Adipocyte (in vitro differentiated cells): ENCODE measurements at places on chromosomes 7 and 10.

- DNase-seq = no peak
Observed at GRCh38 chr7:51611937-51612336, 295.3 kb upstream of the COBL start.

DNA sequence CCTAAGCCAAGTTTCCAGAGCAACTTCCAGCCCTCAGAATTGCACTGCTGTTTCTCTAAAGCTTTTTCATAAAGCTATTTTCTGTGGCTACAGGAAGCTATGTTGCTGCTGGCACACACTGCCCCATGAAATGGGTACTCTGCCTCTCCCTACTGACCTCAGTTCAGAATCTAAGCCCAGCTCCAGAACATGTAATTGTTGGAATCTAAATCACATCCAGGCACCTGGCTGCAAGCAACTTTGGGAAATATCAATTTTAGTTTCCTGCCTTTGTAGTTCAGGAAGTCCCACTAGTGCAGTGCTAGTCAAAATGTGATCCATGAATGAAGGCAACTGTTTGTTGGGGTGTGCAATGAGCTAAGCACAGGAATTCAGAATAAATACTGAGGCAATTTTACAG lies 226.2 kb downstream of the THSD7A start:
- DNase-seq = no peak

DNA sequence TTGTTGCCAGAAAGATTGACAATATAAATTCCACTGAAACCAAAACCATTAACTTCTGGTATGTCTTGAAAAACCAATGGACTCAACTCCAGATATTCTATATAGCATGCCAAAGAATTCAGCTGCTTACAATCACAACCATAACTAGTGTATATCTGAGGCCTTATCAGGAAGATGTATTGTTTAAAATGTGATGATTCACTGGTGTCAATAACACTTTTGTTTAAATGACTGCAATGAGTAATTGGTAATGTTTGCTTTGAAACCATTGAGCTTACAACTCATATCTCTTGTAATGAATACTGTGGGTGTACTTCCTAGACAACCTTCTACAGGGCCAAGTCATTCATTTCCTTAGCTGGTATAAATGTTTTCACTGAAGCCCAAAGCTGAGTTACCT lies 727.9 kb upstream of the KCND2 start:
- peak; percentile 0 for DNase-seq

DNA sequence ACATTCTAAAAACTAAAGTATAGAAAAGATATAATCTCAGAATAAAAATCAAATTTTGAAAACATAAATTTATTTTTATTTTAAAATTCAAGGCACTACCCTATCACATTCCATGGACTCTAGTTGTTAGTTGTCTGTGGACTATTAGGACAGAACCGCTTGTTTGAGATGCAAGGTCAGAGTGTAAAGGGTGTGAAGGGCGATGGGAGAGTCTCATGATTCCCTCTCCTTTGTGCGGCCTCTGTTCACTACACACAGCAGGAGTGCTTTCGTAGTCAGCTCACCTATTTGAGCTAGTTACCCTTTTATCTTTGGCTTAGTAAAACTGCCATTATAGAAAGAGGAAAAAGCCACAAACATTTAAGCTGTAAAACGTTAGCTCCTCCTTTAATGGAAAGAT lies 189.8 kb upstream of the TEX47 start:
- no peak for DNase-seq

- DNase-seq = no peak
Observed at GRCh38 chr10:89163265-89163995, 43.7 kb downstream of the CH25H start.

DNA sequence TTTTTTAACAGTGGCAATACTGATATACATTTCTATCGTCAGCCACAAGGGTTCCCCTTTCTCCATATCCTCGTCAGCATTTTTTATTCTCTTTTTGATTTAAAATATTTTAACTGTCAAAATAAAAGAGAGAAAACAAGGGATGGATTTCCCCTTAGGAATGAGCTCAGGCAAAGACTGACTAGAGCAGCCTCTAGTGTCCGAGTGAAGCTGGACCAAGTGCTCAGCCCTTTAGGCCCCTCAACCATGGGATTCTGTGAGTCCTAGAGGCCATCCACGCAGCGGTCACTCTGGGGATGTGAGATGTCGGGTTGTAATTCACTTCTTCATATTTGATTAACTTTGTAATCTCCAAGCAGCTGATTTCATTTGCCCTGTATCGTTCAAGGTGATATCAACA lies 137.4 kb upstream of the RNF32 start:
- DNase-seq = no peak

DNA sequence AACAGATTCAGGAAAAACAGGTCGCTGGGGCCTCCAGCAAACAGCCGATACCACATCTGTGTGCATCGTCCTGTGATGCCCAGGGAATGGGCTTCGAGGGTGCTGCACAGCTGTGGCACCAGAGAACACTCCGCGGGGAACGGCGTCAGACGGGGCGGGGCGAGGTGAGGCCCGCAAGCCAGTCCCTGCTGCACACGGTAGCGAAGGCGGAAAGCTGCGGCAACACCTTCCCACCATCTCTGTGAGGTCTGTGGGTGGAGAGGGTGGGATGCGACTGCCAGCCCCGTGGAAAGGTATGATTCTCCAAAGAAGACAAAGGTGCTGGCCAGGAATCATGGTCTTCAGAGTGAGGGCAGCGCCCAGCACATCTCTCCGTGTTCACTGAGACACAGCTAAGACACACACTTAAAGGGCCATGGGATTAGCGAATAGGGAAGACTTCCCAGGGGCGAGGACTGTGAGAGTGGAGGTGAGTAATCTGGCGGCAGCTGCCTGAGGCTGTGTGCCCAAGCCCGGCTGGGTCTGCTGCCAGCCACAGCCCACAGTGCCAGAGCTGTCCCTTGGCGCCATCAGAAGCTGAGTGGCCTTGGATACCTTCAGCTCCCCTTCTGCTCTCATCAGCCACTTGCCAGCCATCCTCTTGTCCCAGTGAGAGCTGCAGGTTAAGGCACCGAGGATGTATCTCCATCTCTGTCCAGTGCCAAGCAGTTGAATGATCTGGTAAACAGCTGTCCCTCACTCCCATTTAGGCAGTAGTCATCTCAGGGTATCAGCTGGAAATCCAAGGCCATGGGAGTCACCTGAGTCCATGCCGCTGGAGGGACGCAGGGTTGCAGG lies 17.6 kb downstream of the PRKAG2 start:
- DNase-seq = no peak

DNA sequence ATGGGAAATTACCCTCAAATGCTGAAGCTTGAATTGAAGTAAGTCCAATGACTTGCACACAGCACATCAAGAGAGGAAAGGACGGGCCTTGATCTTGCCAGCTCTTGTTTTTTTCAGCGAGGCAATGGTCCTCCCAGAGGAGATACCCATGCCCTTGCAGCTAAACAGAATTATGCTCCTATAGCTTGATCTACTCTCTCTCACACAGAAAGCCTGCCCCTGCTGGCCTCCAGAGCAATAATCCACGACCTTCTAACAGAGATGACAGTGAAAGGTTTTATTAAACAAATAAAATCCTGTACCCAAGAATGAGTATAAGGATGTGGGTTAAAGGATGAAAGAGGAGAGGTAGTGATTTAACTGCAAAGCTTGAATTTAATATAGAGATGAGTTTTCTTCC lies 268.0 kb downstream of the ADRA2A start:
- DNase-seq = no peak

DNA sequence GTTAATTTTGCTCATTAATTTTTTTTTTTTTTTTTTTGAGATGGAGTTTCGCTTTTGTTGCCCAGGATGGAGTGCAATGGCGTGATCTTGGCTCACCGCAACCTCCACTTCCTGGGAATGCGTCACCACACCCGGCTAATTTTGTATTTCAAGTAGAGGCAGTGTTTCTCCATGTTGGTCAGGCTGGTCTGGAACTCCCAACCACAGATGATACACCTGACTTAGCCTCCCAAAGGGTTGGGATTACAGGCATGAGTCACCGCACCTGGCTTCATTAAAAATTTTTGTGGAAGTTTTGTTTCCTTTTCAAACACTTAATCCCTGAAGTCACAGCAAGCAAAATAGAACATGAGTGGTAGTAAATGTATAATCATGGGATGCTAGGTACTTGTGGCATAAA lies 857.2 kb upstream of the PHF14 start:
- no peak for DNase-seq

- no peak for DNase-seq
Observed at GRCh38 chr7:135755351-135755753, 6.7 kb upstream of the FAM180A start.

GRCh38 chr7:7516156-7516555 lies 19.5 kb downstream of the COL28A1 start:
- no peak for DNase-seq

GRCh38 chr10:27701938-27702537 lies 43.6 kb downstream of the MKX start:
- DNase-seq = no peak

- no peak for DNase-seq
Observed at GRCh38 chr7:142579946-142580345, 169.3 kb upstream of the PRSS1 start.

GRCh38 chr10:77417806-77418640 lies 219.6 kb downstream of the KCNMA1 start:
- DNase-seq = no peak

- no peak for DNase-seq
Observed at GRCh38 chr7:101087334-101088068, 2.2 kb downstream of the TRIM56 start.

GRCh38 chr7:12233175-12233574 lies 22.1 kb downstream of the TMEM106B start:
- no peak for DNase-seq

GRCh38 chr7:11413901-11414300 lies 418.1 kb downstream of the THSD7A start:
- no peak for DNase-seq

DNA sequence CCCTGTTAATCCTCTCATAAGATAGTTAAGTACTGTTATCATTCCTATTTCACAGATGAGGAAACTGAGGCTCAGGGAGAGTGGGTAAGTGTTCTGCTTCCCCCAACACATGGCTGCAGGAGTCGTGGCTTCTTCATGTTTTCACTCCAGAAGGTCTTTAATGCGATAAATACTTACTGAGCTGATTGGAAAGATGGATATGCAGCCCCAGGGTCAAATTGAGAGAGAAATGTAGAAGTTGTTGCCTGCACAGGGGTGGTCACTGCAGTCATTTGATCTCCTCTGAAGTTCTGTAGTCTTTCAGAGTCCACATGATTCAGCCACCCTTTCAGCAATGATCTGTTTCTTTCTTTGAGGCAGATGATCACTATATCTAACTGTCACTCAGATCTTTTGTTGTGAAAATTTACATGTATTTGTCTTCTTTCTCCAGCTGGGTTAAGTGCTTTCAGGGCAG lies 29.3 kb downstream of the CRCP start:
- DNase-seq = no peak

- no peak for DNase-seq
Observed at GRCh38 chr10:82938331-82938730, 1063.3 kb downstream of the NRG3 start.

DNA sequence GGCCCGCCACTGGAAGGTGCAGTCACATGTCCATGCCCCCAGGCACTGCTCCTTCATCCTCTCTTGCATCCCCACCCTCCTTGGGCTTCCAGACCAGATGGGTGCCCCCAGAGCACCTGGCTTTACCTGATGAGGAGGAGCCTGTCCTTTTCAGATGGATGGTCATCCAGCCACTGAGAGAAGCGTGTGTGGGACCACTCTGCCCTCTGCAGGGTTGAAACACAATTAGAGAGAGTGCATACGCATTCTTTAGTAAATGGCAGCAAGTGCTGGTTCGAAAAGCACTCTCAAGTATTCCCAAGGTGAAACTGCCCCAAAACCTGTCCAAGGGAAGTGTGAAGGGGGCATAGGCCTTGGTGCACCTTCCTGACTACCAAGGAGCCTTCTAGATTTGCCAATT lies 41.6 kb downstream of the HBP1 start:
- DNase-seq = no peak

DNA sequence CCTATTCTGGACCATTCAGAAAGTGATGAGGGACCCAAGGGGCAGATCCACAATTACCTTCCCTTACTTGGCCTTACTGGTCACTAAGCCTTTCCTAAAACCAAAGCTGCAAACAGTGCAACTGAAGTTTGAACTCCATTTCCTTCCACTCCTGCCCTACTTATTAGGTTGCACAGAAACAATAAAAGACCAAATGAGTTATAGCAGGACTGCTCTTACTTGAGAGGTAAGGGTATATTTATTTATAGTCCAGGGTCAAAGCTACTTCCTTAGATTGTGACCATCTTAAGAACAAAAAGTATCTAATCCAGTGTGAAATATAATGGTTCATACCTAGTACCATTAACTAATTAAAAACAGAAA lies 27.0 kb downstream of the CDK6 start:
- no peak for DNase-seq

DNA sequence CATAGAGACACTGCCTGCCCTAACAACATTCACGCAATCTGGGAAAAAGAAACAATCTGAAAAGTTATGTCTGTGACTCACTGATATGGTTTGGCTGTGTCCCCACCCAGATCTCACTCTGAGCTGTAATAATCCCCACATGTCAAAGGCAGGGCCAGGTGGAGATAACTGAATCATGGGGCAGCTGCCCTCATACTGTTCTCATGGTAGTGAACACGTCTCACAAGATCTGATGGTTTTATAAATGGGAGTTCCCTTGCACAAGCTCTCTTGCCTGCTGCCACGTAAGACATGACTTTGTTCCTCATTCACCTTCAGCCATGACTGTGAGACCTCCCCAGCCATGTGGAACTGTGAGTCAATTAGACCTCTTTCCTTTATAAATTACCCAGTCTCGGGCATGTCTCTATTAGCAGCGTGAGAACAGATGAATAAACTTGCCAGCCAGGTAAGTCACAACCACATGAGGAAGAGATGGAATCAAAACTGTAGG lies 341.5 kb upstream of the AOAH start:
- no peak for DNase-seq

- DNase-seq = no peak
Observed at GRCh38 chr10:105207476-105207995, 566.4 kb downstream of the SORCS3 start.

DNA sequence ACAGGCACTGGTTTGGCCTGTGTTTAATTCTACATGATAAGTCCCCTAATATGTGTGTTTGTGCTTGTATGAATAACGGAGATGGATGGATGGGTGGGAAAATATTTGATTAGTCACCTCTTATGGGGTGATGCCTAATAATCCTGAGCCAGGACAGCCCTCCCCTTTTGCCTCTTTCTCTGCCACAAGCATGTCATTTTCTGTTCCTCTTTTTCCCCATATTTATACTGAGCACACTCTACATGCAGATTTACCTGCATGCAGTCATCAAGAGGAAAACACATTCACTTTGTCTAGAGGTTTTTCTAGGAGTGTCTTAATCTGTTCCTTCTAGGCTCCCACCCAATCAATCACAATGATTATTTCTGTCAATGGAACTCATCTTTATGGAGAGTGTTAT lies 111.6 kb upstream of the TBX20 start:
- no peak for DNase-seq

DNA sequence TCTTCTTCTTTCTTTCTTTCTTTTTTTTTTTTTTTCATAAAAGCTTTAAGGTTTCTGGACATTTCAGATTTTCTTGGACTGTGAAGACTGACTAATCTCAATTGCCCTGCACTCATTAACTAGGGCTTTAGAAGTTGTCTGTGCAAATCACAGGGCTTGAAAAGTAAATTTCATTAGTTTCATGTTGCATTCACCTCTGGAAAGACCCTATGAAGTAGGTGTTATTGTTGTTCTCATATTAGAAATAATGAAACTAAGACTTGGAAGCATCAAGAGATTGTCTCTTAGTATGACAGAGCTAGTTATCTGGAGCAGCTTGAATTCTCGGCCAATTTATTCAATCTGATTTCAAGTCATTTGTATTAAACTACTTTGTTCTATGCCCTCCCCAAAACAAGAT lies 28.2 kb upstream of the SEMA3D start:
- DNase-seq = no peak

- no peak for DNase-seq
Observed at GRCh38 chr10:14163377-14164086, 167.2 kb downstream of the FRMD4A start.
